Activated CD4-positive, CD25-positive, alpha-beta regulatory T cell treated with anti-CD3 and anti-CD28 coated beads, Interleukin-2, amount 50 U/mL, for 72 hours (primary cell): ENCODE measurements at places on chromosomes 2 and 18.

- no peak for DNase-seq
Measured at GRCh38 chr2:196410008-196410407, 229.5 kb upstream of the CCDC150 start.

- DNase-seq = no peak
Measured at GRCh38 chr2:158624071-158624667, 167.4 kb downstream of the PKP4 start.

- no peak for DNase-seq
Measured at GRCh38 chr18:1422634-1423033, 518.0 kb downstream of the ADCYAP1 start.

DNA sequence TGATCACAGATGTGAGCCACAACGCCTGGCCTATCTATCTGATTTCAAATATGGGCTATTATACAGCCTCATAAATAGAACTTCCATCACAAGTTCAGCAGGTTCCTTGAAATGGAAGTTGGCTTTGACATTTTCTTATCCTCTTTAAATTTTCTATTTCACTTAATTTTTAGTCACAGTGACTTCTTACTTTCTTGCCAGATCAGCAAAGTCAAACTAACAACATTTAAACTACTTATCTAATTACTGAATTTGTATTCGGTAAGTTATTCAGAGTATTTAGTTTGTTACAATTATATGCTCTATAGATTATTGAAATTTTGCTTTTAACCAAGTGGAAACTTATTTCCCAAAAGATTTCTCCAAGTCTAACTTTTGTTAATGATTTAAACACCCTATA is 108.2 kb downstream of the BAZ2B start:
- no peak for DNase-seq

DNA sequence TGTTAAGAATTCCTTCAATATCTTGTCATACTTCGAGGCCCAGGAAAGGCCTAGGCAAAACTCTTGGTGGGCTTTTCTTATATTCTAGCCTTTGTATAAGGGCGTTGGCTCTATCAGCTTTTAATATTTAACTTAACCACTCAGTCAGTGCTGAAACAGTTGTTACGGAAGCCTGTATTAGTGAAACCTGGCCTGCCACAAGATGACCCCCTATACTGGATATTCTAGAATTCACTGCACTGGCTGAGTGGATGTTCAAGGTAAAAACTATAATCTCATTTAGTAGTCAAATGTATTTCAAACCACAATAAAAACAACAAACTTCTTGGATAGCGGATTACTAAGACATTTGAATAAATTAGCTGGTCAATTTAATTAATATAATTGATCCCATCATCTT is 91.7 kb upstream of the HNMT start:
- DNase-seq = no peak

GRCh38 chr2:179234658-179235240 is 29.9 kb downstream of the SESTD1 start:
- DNase-seq = no peak

GRCh38 chr2:3959372-3959771 is 256.0 kb downstream of the DCDC2C start:
- DNase-seq = no peak

DNA sequence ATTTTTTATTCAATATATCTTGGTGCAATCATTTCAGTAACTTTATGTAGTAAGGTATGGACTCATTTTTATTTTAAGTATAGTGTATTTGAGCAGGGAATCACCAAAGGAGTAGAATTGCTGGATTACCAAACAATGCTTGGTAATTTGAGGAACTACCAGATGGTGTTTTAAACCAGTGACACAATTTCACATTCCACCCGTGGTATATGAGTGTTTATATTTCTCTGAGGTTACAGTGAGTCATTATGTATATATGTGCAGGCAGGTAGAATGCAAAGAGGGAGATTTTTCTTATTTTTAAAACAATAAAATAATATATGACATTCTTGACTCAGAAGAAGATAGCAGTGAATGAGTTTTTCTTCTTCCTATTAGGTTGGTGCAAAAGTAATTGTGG is 596.9 kb downstream of the DCC start:
- no peak for DNase-seq

GRCh38 chr2:30678410-30679137 is 128.7 kb downstream of the CAPN13 start:
- no peak for DNase-seq

DNA sequence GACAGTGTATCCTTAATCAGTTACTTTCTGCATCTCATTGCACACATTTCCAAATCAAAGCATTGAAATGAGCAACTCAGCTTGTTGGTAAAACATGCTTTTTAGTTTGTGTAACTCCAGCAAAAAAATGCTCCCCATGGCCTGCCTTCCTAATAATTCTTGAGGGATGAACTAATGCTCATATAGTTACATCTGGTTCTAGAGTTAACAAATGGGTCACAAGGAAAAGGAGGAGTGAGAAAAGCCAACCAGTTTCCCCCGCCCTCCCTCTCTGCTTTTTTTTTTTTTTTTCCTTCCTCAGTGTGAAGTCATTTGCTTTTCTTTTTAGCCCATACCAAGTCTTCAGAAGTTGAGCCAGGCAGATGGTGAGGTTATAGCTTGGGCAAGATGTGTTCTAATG is 231.7 kb downstream of the MTX2 start:
- DNase-seq = no peak

GRCh38 chr18:48831802-48832201 is 119.0 kb downstream of the SMAD7 start:
- DNase-seq = no peak

DNA sequence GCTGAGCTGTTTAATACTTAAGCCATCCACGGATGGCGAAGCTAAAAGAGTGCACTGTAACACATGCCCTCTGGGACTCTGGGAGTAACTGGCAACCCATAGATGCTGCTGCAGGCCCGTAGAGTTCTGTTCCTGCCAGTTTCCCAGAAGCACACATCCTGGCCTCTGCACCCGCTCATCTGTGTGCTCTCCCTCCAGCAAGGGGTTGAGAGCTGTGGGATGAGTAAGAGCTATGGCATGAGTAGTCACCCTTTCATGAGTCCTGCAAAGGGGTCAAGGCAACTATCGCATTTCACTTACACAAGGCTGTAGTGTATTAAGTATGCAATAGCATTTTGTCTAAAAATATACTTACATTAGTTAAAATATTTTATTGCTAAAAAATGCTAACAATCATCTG is 1341.8 kb upstream of the NXPH2 start:
- no peak for DNase-seq

GRCh38 chr18:50694147-50694546 is 125.7 kb downstream of the MRO start:
- DNase-seq = no peak

DNA sequence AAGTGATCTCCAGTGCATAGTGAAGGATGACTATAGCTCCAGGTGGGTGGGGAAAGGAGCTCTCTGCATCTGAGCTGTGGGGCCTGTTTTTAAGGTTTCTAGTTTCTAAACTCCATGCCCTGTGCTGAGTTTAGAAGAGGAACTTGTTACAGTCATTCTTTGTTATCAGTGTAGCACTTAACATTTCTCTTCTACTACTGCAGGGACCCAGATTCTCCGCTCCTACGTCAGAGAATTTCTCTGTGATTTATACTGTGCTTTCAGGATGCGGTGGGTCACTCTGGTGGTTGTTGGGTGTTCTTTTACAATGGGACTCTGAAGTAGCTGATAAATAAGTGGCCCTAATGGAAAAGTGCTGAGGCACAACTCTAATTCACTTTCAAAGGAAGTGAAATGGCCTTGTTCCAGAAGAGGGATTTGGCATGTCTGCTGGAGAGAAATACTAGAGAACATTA is 122.0 kb downstream of the WDSUB1 start:
- DNase-seq = no peak

DNA sequence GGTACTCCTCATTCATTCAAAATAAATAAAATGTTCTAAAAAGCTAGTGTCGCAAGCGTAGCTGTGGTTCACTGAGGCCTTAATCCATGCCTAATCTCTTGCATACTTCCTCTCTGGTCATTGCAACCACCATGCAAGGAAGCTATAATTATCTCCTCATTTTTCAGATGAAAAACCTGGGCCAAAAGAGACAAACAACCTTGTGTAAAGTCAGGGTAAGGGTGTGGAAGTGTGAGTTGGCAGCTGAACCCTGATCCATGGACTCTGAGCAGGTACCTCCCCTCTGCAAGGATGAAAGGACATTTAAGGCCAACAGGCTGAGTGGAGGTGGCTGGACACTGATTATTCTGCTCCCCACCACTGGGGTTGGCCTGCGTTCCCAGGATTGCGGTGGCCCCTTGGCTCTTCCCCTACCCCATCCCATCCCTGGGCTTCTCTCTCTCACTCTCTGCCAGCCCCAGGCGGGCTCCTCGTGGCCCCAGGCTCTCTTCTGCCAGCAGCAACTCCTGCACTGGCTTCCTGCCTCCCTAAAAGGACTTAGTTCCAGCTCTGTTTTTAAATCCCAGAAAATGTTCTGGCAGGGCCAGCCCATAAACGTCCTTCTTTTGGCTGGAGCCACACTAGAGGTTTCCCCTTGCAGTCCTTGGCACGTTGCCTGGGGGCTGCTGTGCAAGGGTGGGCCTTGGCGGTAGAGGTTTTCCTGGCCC is 72.0 kb upstream of the AFF3 start:
- no peak for DNase-seq

GRCh38 chr2:232026910-232027309 is 65.4 kb downstream of the DIS3L2 start:
- DNase-seq = no peak

DNA sequence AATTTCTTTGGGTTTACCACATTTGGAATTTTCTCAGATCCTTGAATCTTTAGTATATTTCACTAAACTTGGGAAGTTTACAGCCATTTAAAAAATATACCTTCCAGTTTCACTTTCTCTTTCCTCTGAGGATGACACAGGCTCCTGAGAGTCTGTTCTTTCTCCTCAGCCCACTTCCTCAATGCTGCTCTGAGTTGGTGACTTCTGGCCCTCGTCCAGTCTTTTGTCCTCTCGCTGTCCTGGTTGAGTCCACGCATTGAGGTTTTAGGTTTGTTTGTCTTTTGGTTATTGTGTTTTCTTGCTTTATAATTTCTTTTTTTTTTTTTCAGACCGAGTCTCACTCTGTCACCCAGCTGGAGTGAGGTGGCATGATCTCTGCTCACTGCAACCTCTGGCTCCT is 40.7 kb upstream of the GALR1 start:
- DNase-seq = no peak

DNA sequence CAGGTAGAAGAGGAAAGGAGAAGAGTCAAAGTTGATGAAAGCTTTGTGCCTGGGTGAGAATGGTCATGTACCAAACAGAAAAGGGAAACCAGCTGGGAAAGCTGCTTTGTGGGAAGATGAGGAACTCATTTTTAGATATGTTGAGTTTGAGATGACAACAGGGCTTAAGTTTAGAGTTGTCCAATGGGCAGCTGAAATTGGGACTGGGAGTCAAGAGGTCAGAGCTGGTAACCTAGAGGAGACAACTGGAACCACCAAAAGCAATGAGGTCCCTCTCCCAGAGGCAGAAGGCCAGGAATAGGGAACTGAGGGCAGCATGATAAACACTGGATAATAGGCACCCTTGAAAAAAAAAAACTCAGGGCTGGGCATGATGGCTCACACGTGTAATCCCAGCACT is 48.8 kb downstream of the SLC4A1AP start:
- no peak for DNase-seq

- DNase-seq = no peak
Measured at GRCh38 chr2:235511187-235511661, 17.4 kb downstream of the AGAP1 start.

- DNase-seq = no peak
Measured at GRCh38 chr18:38801640-38802039, 1236.0 kb upstream of the CELF4 start.

- no peak for DNase-seq
Measured at GRCh38 chr18:11752116-11752911, 63.2 kb downstream of the GNAL start.

DNA sequence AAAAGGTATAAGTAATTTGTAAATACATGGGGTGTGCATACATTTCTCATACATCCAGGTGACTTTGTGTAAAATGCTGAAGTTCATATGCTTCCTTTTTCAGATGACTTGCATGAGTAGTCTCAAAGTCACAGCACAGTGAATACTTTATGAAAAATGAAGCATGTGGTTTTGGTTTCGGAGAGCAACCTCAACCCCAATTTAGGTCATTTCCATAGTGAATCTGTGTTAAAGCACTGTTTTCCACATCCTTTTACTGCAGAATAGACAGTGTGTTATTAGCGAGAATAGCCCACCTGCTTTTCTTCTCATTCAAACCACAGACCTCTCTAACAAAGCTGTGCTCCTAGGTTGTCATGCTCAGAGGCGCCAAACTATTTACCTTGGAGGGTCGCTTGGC is 204.4 kb upstream of the RASGRP3 start:
- no peak for DNase-seq

GRCh38 chr2:101803945-101804696 is 106.6 kb downstream of the MAP4K4 start:
- DNase-seq = no peak

GRCh38 chr18:37741032-37741623 is 175.5 kb upstream of the CELF4 start:
- DNase-seq = no peak

DNA sequence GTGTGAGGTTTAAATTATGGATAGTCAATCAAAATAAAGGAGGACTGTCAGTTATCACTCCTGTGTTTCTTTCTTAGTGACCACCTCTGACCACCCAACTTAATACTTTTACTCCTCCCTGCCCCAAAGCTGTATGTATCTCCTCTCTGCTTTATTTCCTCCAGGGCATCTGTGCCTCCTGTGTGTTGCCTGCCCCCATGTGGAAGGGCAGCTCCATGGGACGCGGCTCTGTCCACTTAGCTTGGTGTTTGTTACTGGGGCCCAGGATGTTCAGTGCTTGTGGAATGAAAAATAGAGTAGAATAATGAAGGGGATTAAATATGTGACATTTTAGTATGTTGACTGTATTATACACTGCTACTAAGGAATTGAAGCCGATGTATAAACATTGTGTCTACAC is 9.8 kb downstream of the ACP1 start:
- DNase-seq = no peak

DNA sequence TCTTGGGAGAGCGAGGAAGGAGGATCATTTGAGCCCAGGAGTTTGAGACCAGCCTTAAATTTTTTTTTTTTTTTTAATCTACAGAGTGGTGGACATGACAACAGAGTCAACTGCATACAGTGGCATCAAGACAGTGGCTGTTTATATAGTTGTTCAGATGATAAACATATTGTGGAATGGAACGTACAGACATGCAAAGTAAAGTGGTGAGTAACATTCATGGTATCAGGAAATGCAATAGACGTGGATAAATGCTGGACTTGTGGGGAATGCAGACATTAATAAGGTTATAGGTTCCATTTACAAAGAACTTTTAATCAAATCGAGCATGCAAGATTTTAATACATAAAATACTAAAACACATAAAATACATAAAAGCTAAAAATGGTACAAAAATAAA is 11.9 kb downstream of the WDR43 start:
- DNase-seq = no peak

DNA sequence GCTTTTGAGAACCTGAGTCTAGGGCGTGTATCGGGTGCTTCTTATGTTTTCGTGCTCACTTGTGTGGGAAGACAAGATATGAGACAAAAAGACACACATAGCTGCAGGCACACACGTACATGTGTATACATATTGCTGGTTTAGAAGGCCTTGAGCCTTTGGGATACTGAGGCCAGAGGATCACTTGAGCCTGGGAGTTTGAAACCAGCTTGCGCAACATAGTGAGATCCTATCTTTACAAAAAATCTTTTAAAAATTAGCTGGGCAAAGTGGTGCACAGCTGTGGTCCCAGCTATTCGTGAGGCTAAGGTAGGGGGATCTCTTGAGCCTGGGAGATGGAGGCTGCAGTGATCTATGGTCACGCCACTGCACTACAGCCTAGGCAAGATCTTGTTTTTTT is 18.8 kb upstream of the NEDD4L start:
- no peak for DNase-seq

- no peak for DNase-seq
Measured at GRCh38 chr2:235709969-235710879, 216.4 kb downstream of the AGAP1 start.

GRCh38 chr18:54845787-54846186 is 17.5 kb downstream of the RAB27B start:
- DNase-seq = no peak
